Jurkat, Clone E6-1 (cell line): ENCODE measurements at places on chromosomes 6 and 20.

DNA sequence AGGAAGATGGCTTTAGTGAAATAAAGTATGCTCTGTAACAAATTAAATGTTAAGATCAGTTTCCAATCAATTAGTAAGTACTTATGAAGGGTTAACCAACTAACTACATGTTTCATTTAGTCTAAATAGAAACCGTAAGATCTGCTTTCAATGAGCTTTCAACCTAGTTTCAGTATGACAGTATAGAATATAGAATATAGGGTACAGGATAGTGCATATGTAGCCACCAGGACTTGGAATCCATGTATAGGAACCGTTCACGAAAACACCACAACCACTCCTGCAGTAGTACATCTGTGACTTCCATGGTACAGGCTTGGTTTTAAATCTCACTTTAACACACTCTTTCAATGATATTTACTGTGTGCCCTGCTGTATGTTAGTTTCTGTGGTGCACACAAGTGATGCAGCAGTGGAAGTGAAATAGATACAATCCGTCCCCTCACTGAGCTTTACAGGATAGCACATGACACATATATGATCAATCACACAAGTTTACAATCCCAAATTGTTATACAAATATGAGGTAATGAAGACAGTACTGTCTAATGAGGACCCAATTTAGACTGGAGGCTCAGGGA lies 479.7 kb upstream of the MARCKS start:
- no peak for DNase-seq

DNA sequence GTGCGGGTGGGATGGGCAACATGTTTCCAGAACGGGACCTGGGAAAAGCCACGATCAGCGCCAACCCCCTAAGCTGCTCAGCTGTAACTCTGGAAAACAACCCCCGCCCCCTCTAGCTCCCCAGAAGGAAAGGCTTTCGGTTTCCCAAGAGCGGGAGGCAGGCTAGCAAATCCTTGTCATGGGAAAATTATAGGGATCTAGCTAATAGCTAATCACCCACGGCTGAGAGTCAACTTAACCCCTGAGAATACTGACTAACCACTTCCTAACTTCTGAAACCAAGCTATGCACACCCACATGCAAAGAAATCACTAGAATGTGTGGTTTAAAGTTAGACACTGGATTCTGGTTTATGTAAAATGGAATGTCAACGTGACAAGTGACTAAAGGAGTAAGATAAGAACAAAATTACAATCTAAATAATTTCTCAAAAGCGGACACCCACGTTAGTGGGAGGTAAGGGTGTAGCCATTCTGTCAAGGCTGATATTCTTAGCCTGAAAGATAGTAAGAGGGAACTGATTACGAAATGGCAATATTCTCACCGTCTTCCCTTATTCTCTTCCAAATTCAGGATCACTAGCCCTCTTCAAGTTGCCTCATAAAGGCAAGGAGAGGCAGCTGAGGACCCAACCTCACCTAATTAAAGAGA lies 20.1 kb downstream of the JAG1 start:
- no peak for DNase-seq

GRCh38 chr20:63315731-63316491 lies 22.9 kb downstream of the COL20A1 start:
- DNase-seq, result no peak

DNA sequence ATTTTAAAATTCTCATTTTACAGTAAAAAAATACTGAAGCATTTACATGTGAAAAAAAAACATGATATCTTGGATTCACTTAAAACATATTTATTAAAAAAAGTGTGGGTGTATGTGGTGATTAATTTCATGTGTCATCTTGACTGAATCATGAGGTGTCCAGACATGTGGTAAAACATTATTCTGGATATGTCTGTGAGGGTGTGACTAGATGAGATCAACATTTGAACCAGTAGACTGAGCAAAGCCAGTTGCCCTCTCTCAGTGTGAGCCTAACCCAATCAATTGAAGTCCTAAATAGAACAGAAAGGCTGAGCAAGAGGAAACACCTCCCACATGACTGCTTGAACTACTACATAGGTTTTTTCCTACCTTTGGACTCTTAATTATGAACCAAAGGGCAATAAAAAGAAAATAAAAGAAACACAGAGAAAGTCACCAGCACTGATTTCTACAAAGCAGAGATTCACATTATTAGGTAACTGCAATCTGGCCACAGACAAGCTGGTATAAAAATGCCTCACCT lies 90.5 kb upstream of the VGLL2 start:
- no peak for DNase-seq

GRCh38 chr6:157260735-157261410 lies 62.4 kb downstream of the TMEM242 start:
- DNase-seq, result no peak

- no peak for DNase-seq
Observed at GRCh38 chr20:41895241-41896032, 277.3 kb upstream of the CHD6 start.

GRCh38 chr20:53276143-53276542 lies 304.0 kb downstream of the TSHZ2 start:
- DNase-seq, result no peak
